ENCODE measurements at places on chromosomes 3 and 15.

GRCh38 chr3:134810052-134810435 is 15.0 kb downstream of the EPHB1 start:
- DNase-seq: no peak

GRCh38 chr3:120472121-120472844 is 21.5 kb upstream of the FSTL1 start:
- no peak for DNase-seq

GRCh38 chr15:98375513-98376340 is 272.6 kb upstream of the IGF1R start:
- DNase-seq: no peak

DNA sequence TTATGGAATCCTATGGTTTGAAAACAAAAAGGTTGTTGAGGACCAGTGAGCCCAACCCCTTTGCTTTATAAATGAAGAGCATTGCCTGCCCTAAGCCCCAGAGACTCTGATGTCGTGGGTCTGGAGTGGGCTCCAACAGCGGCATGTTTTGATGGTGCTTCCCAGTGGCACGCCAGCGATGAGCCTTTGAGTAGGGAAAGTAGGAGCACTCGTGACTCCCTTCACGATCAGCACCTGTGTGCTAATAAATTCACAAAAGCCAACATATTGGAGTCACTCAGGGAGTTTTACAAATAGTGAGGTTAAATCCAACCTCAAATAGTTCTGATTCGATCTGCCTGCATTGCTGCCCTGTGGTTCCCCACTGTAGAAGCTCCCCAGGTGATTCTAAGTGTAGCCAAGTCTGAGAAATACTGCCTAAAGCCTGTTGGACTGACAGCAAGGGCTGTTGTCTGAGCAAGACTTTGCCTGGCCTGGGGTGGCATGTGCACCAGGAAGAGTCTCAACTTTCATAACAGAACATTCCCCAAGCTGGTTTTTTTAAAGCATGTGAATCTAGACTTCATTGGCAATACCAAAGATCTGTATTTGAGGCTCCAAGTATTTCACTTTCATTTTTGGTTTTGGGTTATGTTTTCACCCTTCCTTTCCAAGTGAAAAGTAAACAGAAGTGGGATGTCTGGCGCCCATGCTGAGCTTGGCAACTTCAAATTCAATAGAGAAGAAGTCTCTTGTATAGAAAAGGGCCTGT is 9.9 kb downstream of the CCR5 start:
- no peak for DNase-seq

DNA sequence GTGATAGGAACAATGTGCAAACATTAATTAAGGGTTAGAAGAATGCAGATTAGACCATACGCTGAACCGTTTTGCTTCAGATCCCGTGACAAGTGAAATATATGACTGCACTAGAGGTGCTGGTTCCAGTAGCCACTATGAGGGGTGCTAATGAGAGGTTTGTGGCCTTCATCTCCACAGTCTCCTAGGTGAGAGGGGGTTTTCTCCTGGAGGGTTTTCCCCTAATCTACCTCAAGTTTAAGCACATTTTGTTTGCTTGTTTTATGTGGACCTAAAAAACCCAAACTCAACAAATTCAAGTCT is 13.7 kb upstream of the SHF start:
- DNase-seq: no peak

- DNase-seq: no peak
These were observed 114.2 kb downstream of the NEDD4 start for GRCh38 chr15:55879181-55879580.

- no peak for DNase-seq
These were observed 42.6 kb downstream of the ANKRD28 start for GRCh38 chr3:15755181-15755580.

DNA sequence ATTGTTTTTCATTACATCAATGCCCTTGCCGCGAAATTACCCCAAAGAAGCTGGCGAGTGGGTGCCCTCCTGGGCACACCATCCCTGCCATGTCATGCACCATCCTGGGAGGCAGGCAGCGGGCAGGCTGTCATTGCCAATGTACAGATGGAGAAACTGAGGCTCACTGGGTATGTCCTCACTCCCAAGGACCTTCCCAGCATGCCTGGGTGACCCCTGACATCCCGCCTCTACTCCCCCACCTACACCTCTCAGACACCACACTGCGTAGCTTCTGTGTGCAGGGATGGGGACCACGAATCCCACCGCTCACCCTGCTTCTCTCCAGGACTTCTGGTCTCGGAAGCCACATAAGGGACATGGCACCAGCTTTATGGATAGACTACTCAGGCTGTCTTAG is 41.0 kb upstream of the SLC41A3 start:
- DNase-seq: peak; percentile 12

DNA sequence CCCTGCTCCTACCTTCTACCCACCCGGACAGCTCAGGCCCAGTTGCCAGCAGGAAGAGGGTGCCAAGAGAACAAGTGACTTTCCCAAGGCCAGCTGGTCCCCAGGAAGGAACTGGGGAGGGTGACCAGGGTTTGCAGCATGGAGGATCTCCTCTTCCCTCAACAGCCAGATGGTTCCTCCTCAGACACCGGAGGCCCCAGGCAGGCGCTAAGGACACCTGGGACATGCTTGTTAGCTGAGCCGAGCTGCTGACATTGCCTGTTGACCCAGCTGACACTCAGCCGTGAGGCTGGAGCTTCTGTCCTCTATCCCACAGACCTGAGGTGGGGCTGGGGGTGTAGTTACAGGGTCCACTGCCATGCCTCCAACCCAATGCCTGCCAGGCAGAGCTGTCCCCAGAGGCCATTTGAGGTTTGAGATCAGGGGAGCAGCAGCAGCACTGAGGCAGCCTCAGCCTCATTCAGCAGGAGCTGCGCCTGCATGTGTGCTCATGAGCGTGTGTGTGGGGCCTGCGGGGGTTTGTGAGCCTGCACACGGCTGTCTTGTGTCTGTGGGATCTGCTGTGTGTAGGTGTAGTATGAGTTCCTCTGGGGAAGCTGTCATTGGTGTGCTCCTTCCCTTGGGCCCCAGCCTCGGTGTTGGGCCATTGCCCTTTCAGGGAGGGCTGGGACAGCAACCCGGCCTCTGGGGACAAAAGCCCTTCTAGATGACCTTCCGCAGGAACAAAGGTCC is 7.1 kb downstream of the CPLX3 start:
- no peak for DNase-seq

DNA sequence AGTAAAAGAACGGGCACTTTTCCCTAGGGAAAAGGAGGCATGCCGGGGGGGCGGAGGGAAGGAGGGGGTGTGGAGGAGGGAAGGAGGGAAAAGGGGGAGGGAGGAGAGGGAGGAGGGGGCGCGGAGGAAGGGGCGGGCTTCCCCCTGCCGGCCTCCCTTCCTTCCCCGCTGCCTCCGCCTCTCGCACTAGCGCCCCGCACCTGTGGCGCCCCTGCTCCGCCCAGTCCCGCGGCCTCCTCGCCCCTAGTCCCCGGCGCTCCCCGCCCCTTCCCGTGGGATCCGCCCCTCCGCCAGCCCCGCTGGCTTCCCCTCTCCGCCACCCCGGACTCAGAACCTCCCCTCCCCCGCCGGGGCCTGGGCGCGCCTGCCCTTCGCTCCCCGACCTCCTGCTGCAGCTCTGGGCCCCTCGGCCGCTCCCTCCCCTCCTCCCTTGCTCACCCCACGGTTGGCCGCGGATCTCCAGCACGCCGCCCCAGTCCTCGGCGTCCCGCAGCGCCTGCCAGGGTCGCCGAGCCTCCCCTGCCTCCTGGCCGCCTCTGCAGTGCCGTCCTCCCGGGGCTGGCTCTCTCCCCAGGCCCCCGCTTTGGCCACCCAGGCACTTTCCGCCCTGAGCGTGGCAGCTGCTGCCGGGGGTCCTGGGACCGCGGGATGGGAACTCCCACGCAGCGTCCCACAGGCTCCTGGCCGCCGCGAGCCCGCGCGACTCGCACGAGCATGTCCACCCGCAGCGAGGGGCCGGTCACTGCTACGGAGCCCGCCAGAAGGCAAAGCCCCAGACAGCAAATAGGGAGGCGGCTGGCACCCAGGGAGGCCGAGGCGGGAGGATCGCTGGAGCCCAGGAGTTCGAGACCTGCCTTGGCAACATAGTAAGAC is 147.4 kb downstream of the TJP1 start:
- DNase-seq: peak; percentile 79

DNA sequence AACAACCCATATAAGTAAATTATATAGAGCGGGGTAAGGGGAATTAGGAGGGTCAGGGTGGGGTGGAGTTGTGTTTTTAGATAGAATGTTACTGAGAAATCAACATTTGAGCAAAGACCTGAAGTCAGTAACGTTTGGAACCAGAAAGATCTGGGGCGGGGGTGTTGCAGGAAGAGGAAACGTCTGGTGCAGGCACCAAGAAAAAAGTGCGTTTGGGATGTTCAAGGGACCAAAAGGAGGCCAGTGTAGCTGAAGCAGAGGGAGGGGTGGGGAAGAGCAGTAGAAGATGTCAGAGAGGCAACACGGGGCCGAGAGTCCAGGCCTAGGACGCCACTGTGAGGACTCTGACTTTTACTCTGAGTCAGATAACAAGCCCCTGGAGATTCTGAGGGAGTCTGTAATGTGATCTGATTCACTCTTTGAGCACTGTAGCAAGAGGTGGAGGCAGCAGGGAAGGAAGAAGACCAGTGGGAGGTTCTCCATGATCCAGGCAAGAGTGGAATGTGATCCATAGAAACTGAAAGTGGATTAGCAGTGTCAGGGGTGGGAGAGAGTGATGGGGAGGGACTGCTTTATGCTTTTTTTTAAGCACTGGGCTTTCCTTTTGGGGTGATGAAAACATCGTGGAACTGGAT is 179.3 kb upstream of the CHRM5 start:
- DNase-seq: no peak

DNA sequence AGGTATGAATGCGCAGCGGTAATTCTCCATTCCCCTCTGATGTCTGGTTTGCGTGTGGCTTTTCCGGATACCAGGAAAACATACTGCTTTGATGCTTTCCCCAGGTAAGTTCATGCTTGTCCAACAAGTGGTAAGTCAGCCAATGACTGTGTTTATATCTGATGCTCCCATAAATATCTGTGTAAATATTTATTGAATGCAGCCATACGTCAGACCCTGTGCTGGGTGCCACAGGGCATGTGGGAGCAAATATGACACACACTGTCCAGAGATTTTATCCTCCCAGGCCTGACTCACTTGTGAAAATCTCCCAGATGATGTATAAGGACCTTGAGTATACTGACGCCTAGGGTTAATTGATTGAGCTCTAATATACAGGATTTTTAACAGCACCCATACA is 29.6 kb upstream of the CEMIP start:
- DNase-seq: no peak

- DNase-seq: no peak
These were observed 8.9 kb downstream of the OXTR start for GRCh38 chr3:8760506-8760905.

DNA sequence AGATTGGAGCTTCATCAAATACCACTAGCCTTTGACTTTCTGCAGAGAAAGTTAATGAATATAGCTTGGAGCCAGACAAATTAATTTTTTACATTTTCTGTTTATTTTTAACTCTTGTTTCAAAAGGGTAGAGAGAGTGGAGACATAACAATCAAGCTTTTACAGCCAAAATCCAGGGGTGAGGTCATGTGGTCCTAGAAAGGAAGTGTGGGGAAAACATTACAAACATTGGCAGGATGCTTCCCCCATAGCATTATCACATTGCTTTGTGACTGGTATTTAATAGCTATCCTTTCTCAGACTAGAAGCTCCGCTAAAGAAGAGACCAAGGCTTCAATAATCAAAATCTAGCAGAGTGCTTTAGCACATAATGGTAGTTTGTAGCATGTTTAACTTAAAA is 46.4 kb upstream of the PHLDB2 start:
- no peak for DNase-seq

DNA sequence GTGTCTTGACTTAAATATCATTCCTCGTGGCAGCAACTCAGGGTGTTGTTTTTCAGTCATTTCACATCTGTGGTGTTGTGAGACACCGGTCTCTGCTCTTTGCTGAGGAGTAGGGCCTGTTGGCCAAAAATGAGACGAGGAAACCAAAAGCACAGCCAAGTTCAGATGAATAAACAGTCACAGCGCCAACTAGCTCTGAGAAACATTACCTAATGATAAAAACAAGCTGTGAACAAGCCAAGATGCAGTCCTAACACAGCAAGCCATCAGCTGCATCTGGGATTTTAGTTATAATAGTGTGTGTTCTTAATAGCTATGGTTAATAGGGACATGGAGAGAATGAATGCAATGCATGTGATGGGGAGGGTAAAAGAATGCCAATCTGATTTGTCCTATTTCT is 843.4 kb upstream of the DPPA4 start:
- no peak for DNase-seq

GRCh38 chr3:47394881-47395280 is 14.1 kb downstream of the PTPN23 start:
- no peak for DNase-seq

GRCh38 chr3:169774186-169774585 is 990 bp downstream of the MYNN start:
- no peak for DNase-seq

DNA sequence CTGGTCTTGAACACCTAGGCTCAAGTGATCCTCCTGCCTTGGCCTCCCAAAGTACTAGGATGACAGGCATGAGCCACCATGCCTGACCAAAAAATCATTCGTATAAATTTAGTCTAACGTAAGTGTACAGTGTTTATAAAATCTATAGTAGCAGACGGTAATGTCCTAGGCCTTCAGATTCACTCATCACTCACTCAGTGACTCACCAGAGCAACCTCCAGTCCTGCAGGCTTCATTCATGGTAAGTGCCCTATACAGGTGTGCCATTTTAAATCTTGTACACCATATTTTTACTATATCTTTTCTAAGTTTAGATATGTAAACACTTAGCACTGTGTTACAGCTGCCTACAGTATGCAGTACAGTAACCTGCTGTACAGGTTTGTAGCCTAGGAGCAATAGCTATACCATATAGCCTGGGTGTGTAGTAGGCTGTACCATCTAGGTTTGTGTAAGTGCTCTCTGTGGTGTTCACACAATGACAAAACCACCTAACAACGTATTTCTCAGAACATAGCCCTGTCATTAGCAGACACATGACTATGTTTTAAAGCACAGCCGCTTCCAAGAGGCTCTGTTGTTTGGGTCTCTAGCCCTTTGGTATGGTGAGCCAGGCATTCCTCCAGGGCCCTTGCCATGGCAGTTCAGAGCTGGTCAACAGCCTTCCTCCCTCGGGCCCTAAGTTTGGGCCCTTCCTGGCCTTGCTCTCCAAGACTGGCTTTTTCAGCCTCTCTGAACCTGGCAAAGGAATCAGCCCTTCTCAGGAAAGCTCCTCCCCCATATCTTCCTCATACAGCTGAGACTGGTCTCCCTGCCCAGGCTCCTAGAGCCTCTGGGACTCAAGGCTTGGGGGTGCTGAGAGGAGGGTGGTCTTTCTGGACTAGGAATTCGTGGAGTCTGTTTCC is 1.9 kb upstream of the CCDC9B start:
- no peak for DNase-seq

GRCh38 chr15:39453620-39454019 is 127.3 kb upstream of the THBS1 start:
- peak; percentile 65 for DNase-seq

DNA sequence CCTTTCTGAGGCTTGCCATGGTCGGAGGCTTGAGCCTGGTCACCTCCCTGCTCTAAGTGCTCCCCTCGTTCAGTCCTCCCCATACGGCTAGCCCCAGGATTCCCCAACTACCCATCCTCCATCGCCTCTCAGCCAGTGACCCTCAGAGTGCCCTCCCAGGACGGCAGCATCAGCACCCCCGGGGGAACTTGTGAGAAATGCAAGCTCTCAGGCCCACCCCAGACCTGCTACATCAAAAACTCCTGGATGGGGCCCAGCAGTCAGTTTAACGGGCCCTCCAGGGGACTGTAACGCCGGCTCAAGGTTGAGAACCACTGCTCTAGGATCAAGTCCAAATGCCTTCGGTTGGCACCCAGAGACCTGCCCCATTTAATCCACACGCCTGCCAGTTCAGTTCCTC is 6.9 kb downstream of the ADAMTS17 start:
- no peak for DNase-seq

- no peak for DNase-seq
These were observed 80.6 kb upstream of the CHD2 start for GRCh38 chr15:92819278-92820235.
